EL (cell line): ENCODE measurements at places on chromosomes 11 and 22.
A peak's percentile ranks its signal among the peaks of the same experiment; 100 is the strongest.

DNA sequence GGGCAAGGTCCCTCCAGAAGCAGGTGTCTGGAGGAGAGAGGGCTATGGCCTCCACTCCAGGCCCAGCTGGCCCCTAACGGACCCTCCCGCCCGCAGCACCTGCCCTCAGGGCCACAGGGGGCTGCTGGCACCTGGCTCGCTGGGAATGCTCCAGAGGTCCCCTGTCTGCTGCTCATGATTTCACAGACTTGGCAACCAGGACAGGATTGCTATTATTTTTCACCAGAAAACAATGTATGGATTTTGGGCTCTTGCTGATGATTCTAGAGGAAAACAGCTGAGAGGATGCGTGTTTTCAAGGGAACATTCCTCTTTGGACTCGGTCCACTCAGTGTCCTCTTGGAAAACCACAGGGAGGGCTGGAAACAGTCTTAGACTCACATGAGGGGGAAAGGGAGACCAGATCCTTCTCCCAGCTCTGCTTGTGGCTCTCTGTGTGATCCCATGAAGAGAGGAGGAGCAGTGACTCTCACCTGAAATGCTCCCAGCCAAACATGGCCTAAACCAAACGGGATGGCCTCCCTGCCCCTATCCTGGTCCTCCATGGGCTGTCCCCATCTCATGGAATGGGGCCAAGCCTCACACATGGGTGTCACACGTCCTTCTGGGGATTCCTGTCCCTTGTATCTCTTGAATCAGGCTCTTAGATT lies 15.8 kb downstream of the MYEOV start:
- DNase-seq = no peak

GRCh38 chr11:123185326-123185725 lies 9.7 kb downstream of the CLMP start:
- no peak for DNase-seq

GRCh38 chr22:25746012-25746373 lies 4.0 kb downstream of the MYO18B start:
- peak; percentile 50 for DNase-seq

DNA sequence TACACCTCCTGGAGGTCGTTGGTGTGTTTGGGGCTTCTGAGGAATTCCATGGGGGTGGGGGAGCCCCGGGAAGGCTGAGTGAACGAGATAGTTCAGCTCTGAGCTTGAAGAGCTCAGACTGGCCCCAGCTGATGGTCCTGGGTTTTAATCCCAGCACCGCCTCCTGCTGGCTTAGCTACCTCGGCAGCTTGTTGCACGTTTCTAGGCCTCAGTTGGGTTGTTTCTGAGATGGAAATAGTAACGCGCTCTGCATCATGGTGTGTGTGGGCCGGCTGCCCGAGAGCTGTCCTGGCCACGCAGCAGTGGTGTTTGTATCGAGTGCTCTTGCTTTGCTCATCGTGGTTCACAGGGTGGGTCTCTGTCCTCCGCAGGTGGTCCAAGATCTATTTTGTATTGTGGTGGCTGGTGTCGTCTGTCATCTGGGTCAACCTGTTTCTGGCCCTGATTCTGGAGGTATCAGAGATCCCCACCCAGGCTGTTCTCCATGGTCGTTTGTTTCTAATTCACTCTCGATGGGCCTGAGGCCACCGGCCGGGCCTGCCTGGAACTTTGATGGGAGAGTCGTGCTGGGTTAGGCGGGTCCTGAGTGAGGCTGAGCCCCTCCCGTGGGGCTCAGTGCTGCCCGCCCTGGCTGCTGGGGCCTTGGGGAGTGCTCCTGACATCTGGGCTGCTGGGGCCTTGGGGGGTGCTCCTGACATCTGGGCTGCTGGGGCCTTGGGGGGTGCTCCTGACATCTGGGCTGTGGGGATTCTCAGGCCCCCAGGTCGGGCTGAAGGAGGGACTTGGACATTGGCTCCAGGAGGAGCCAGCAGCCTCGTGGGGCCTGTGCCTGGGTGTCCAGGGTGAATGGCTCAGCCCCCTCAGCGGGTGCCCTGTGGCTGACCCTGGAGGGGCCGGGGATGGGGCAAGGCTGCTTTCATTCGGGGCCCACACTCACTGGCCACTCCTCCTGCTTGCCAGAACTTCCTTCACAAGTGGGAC lies 37.7 kb downstream of the TPCN2 start:
- no peak for DNase-seq

DNA sequence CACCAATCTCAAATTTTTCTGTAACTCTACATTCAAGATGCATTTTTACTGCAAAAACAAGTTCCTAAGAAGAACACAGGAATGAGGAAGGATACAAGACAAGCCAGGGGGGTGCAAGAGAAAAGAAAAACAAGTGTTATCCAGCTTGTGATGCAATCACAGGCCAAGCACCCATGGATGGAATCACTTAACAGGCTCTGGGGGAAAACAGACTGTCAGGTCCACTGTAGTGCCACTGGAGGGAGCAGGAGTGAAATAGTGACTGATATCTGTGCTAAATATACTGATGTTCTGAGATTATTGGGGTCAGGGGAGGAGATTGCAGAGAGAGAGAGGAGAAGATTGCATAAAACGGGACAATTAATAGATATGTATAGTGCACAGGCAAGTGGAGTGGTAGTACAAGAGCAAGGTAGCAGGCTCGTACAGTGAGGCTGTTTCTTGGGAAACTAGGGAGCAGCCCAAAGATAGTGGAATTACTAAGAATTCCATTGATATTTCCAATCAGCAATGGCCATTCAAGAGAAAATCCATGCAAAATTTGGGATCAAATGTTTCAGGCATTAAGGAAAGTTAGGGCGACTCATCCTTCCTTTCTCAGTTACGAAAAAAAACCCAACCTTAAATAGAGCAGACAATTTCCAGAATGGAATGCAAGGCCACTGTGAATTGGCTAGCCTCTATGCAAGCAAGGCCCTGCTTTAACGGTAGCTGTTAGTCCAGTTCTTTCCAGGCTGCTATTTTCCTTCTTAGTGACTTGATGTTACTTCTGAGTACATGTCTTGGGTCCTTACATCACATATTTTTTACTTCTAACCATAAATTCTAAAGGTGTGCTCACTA lies 52.2 kb upstream of the CEP126 start:
- peak; percentile 82 for DNase-seq

- DNase-seq = no peak
Measured at GRCh38 chr11:69499918-69500284, 18.4 kb downstream of the LINC01488 start.

DNA sequence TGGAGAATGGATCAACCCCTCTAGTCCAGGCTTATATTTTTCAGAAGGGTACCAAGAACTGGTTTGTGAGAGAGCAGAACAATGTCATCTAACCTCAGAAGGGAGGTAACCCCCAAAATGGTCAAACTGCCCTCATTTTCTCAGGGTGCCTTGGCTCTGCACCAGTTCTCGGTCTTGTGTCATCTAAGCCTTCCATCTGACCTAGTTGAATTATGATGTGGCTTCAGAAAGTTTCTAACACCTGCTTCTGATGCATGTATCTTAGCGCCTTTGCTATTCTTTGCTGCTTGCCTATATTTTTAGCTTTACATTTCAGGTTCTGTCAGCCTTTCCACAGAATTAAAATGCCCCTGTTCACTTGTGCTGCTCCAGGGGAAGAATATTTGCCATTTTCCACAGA lies 91.7 kb upstream of the E2F8 start:
- DNase-seq = no peak

- DNase-seq = no peak
Measured at GRCh38 chr22:25656724-25657123, 85.3 kb upstream of the MYO18B start.

DNA sequence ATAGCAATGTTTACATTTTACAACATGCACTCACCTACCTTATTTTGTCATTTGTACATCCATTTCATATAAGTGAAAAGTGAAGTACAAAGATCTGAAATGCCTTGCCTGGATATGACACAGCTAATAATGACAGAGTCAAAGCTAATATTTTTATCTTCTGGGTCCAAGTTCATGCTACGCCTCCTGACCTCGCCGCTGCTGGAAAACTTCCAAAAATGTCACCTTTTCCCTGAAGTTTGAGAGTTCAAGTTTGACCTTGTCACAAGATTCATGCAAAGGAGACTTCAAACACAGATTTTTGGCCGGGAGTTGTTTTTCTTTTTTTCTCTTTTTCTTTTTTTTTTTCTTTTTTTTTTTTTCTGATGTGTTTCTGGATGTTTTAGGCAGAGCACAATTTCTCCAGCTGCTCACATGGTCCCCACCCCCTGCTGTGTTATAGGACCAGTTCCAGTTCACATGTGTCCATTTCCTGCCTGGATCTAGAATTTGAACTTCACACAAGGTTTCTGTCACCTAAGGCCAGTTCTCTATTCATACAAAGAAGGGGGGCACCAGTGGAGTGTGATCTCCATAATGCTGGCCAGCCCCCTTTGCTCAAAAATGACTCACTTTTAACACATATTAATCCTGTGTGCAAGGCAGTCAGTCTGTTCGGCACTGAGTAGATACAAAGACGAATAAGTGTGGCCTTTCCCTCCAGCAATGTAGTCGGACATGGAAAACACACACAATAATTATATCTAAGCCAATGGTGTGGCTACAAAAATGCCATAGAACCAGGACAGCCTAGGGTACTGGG lies 546.8 kb downstream of the BUD13 start:
- no peak for DNase-seq

- peak; percentile 3 for DNase-seq
Measured at GRCh38 chr22:33116841-33117547, 58.8 kb upstream of the SYN3 start.

GRCh38 chr11:123457187-123457770 lies 27.2 kb downstream of the GRAMD1B start:
- no peak for DNase-seq
